ENCODE measurements at places on chromosomes 3 and 15.
A peak's percentile ranks its signal among the peaks of the same experiment; 100 is the strongest.

DNA sequence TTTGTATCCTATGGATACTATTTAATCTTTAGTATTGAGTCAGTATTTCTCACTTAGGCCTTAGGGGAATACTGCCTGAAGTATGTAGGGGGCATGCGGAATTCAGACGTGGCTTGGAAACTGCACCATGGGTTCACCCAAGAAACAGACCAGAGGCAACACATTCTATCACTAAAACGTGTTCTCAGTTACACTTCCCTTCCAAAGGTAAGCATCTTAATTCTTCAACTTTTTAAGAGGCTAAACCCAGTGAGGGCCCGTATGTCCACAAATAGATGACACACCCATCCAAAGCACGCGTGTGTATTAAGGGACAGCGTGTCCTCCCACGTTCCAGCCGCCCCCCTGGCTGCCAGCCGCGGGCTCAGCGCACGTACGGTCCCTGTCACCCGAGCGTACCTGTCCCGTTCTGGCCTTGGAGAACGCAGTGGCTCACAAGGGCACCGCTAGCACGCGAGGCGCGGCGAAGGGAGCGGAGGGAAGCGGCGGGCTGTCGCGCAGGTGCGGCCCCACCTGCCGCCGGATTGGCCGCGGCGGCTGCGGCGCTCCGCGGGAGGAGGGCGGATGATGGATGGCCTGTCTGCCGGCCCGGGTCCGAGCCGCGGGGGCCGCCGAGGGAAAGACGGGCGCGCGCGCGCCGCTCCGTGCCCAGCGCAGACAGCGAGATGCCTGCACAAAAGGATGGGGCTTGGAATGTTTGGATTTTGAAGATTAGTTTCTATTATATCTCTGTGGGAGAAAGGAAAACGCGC lies 1003.9 kb upstream of the NR2F2 start:
- no peak for DNase-seq

GRCh38 chr3:111874177-111874820 lies 15.2 kb downstream of the PHLDB2 start:
- no peak for DNase-seq

DNA sequence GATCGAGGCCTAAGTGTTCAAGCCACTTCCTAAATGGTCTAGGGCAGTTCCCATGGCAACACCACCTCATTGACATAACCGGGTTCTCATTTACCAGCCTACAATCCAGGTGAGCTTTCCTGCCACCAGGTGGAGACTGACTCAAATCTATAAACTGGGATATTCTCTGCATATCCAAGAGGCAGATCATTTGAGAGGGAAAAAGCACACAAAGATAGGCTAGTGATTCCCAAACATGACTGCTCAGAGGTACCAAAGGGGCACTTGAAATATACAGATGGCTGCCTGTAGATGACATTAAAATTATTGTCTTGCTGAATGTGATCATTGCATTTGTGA lies 141.3 kb upstream of the PROK2 start:
- no peak for DNase-seq

- DNase-seq, result no peak
These were observed 112.1 kb downstream of the CMSS1 start for GRCh38 chr3:99929745-99930139.

DNA sequence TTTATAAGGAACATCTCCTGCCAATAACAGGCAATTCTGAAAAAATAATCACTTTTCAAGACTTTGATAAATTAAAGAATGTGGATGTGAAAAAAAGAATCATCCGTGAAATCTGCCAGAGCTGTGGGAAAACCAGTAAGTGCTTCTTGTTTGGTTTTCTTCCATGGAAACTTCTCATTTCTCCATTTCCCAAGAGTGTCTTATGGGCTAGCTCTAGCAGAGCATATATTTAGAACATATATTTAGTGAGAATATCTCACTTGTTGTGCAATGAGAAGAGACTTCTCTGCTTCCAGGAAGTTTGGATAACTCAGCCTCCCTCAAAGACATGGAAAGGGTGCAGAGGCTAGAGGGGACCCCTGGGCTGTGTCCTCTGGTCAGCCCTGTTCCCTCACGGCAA lies 49.9 kb downstream of the COL6A5 start:
- DNase-seq, result no peak

GRCh38 chr3:12553921-12554391 lies 2.9 kb upstream of the MKRN2 start:
- no peak for DNase-seq

- DNase-seq, result no peak
These were observed 91.4 kb upstream of the POU1F1 start for GRCh38 chr3:87367736-87368135.

- DNase-seq, result no peak
These were observed 1.6 kb downstream of the GRIP2 start for GRCh38 chr3:14538451-14539088.

DNA sequence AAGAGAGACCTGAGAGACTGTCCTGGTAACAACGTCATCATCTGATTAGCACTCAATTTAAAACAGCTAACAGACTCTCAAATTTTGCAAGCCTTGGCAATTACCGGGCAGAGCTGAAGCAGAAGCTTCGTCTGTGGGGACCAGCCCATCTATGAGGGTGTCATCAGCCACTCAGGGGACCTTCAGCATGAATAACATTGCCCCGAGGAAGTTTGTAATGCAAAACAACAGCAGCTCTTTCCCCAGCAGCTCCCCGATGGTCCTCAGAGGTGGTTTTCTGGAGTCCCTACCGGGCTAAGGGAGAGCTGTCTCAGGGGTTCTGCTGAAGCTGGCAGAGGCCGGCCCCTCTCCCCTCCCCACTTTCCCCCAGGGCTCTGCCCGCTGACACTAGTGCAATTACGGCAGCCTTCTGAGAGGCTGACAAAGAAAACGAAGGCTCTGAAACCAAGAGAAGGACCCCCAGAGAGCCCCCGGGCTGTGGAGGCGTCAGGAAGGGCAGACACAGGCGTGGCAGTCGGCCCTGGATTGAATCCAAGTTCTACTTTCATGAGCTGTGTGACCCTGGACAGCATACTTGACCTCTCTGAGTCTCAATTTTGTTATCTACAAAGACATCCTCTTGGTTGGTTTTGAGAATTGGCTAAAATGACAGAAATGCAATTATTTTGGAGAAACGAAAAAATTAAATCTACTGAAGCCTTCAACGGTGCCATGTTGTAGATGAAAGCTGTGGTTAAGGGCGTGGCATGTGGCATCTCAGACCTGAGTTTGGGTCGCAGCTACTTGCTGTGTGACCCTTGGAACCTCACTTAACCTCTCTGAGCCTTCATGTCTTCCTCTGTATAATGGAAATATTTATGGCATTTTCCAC lies 102.1 kb upstream of the TLE3 start:
- DNase-seq, result no peak

DNA sequence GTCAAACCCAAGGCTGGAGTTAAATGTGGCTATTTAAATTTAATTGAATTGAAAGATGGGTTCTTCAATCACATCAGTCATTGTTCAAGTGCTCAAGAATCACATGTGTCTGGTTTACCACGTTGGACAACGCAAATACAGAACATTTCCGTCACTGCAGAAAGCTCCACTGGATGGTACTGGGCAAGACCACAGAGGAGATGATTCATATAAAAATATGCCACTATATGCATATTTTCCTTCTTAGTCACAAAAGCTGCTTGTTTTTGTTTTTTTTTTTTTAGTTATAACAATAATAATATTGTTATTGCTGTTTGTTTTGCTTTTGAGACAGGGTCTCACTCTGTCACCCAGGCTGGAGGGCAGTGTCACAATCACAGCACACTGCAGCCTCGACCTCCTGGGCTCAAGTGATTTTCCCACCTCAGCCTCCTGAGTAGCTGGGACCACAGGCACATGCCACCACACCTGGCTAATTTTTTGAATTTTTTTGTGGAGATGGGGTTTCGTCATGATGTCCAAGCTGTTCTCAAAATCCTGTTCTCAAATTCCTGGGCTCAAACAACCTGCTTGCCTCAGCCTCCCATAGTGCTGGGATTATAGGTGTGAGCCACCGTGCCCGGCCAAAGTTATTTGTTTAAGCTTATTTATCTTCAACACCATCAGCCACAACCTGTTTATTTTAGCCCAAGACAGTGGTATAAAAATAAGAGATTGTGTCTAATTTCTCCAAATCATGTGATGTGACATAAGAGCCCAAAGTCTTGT lies 19.4 kb downstream of the RTP3 start:
- no peak for DNase-seq

DNA sequence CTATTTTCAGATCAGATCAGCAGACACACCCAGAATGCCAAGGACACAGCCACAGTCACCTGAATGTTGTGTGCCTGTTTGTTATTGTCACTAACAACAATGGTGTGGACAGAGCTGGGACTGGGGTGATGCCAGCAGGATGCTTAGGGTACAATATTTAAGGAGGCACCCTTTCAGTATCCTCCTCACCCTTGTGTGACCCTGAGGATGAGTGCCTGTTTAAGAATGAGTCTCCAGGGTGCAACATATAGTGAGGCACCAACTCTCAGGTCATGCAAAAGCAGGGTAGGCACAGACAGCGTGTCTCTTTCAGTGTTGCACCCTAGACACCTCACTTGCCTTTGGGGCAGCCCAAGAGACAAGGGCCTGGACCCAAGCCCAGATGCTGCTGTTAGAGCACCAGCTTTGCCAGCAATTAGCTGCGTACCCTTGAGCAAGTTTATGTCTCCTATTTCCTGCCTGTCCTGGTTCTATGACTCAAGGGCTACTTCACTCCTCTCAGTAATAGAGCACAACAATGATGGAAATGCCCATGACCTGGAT lies 122.6 kb downstream of the AQP9 start:
- no peak for DNase-seq

DNA sequence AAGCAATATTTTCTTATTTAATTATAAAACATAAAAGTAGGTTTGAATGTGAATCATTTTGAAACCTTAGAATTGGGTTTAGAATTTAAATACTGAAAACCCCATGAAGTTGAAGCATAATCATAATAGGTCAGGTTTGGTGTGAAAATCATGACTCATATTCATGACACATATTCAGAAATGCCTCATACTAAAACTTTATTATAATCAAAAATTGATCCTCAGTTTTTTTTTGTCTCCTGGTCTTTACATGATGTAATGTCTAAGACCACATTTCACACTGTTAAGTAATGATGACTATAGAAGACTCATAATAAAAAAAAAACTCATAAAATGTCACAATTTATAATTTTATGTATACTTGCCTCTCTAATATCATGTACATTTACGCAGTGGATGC lies 190.4 kb downstream of the FOXP1 start:
- DNase-seq, result no peak

DNA sequence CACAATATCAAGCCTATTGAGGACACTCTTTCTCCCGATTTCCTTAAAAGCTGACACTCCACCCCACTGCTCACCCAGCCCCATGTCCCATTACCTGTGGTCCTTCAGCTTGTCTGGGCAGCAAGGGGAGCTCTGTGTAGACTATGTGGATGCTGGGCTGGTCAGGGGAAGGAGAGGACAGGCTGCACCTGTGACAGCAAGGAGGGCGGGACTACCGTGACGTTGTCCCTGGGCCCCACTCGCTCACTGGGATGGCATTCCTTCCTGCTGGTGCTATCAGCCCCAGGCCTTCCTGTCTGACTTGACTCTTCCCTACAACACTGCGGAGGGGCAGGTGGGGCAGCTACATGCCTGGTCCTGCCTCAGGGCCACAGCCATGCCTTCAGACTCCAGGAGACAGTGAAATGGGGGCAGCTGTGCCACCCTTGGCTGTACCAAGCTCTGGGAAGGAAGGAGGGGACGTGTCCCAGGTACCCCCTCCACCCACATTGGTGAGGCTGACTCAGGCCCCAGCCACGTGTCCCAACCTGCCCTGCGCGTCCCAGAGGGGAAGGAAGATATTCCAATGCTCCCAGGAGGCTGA lies at the start of gene TMEM40:
Gene TMEM40, minus strand, starts transcription at position 163 of the 583 bp plus-strand sequence. CDS start 9,427 bp downstream, outside the sequence.
- no peak for DNase-seq

- DNase-seq, result no peak
These were observed 119.8 kb downstream of the RYR3 start for GRCh38 chr15:33430577-33430976.

DNA sequence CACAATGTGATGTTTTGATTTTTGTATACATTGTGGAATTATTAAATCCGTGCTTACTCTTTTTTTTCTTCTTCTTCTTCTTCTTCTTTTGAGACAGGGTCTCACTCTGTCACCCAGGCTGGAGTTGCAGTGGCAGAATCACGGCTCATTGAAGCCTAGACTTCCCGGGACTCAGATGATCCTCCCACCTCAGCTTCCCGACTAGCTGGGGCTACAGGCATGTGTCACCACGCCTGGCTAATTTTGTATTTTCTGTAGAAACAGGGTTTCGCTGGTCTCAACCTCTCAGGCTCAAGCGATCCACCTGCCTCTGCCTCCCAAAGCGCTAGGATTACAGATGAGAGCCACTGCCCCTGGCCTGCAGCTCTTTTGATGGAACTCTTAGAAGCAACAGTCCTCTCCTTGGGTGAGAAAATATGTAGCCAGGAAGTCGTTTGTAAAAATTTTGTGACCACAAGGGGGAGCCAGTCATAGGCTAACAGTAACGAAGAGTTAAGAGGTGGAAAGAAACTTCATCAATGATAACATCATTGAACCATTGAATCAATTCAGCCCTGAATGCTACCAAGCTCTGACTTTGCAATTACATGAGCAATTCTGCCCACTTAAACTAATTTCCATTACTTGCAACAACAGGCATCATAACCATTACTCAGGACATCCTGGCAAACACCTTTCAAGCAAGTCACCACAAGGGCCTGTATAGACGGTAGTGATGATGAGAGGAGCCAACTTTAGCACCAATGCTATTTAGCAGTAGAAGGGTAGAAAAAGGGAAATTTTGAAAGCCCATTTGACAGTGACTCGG lies 16.7 kb upstream of the CMTM7 start:
- peak; percentile 72 for DNase-seq

DNA sequence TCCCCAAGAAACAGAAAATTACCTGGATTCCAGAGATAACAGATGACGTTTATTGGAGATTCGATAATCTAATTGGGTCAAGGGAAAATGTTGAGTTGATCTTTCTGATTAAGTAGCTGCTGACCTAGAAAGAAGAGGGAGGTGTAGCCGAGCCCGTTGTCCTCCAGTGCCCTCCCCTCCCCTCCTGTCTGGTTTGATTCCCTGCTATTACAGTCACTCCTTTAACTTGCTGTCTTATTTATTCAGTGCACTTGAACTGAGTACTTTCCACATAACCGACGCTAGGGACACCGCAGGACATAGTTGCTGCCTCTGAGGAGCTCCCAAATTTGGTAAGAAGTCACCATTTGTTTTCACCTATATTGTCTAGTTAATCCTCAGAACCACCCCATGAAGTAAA lies 103.7 kb downstream of the AQP9 start:
- DNase-seq, result no peak

DNA sequence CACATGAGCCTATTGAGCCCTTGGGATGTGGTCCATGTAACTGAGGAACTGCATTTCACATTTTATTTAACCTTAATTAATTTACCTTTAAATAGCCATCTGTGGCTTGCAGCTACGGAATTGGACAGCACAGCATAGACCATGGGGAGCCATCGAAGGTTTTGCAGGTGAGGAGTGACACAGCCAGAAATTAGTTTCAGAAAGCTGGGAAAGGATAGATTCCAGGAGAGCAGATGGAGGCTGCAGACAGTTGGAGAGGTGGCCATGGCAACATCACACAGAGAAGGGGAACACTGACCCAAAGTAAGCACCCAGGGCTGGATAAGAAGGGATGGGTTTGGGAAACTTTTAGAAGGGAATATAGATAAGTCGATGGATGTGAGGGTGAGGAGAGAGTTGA lies 100.1 kb upstream of the SLC6A11 start:
- DNase-seq, result no peak

- no peak for DNase-seq
These were observed 54.9 kb downstream of the NSUN3 start for GRCh38 chr3:94117729-94118128.

- no peak for DNase-seq
These were observed 83.6 kb downstream of the RAP2B start for GRCh38 chr3:153245661-153246060.
